ENCODE measurements at places on chromosomes 11 and 22.

GRCh38 chr22:39821008-39821407 is 72.6 kb downstream of the ENTHD1 start:
- no peak for DNase-seq

DNA sequence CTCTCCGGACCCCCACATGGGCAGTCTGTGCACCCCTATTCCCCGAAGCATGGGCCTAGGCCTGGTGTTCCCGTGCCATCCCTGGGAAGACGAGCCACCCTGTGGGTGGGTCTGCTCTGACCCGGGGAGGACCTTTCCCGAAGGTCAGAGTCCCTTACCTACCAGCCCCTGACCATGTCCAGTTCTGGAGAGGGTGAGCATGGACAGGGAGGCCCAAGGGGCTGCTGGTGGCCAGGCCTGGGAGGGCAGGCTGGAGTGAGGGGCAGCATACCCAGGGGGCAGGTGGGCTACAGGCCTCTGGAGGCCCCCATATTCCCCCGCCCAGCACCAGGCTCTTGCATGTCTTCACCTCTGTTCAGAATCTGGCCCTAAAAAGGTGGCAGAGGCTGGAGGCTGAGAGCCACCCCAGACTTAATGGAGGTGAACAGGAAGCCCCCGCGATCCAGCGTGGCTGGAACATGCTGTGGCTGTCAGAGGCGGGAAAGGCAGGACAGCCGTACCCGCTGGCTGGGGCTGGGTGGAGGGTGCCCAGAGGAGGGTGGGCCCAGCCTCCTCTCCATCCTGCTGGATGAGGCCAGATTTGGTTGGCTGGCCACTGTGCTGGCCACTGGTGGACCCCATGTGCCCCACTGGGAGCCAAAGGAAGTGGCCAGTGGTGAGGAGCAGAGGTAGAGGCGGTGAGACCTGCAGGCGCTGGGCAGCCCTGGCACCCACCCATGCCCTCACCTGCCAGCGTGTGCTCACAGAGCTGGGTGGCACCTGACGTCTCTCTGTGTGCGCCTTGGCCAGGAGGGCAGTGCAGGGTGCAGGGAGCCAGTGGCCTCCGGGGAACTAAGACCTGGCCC is 11.2 kb upstream of the SYT8 start:
- no peak for DNase-seq

- peak; percentile 30 for DNase-seq
Observed at GRCh38 chr11:62694455-62695167, 5.3 kb upstream of the LRRN4CL start.

DNA sequence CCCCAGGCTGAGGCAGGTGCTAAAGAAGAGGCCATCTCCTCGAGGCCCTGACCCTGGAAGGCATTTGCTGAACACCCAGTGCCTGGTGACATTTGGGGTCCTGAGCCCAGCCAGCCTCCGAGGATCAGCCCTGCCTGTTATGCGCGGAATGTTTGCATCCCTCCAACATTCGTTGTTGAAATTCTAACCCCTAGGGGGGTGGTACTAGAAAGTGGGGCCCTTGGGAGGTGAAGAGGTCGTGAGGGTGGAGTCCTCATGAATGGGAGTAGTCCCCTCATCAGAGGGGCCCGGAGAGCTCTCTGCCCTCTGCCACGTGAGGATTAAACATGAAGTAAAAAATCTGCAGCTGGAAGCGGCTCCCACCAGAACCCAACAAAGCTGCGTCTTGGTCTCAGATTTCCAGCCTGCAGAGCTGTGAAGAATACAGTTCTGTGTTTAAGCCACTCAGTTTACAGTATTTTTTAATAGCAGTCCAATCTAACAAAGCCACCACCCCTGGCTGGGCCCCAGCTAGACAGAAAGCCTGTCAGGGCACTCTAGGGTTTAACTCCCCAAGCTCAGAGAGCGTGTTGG is 35.3 kb upstream of the SEPTIN5 start:
- DNase-seq: no peak

DNA sequence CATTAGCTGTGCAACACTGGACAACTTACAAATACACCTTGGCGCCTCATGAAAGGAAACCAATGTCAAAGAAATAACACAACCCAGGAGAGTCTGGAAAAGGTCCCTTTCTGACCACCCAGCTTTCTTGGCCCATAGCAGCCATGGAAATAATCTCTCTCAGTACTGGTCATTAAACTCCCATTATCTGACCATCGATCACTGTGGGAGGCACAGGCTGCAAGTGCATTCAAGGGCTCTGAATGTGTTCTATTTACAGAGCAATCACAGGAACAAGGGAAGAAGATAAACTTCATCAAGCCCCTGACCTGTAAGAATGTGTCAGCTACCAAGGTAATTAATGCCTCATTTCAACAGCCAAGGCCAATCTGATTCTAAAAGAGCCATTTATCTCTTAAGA is 40.1 kb downstream of the CTSC start:
- DNase-seq: no peak

DNA sequence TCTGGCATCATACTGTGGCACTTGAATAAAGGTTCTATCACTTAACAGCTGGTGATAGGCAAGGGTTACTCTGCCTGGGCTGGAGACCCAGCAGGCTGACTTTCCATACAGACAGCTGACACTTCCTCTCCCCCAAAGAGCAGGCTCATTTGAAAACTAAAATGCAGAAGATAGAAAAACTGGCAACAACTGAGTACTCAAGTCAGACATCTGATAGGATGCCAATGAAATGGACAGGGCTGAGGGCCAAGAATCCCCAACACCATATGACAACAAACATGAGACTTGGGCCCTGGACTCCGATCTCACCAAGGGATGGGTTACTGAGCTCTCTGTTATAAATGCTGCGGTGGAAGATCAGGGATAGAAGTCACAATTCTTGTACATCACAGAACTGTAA is 237.2 kb downstream of the LRRC4C start:
- DNase-seq: no peak

DNA sequence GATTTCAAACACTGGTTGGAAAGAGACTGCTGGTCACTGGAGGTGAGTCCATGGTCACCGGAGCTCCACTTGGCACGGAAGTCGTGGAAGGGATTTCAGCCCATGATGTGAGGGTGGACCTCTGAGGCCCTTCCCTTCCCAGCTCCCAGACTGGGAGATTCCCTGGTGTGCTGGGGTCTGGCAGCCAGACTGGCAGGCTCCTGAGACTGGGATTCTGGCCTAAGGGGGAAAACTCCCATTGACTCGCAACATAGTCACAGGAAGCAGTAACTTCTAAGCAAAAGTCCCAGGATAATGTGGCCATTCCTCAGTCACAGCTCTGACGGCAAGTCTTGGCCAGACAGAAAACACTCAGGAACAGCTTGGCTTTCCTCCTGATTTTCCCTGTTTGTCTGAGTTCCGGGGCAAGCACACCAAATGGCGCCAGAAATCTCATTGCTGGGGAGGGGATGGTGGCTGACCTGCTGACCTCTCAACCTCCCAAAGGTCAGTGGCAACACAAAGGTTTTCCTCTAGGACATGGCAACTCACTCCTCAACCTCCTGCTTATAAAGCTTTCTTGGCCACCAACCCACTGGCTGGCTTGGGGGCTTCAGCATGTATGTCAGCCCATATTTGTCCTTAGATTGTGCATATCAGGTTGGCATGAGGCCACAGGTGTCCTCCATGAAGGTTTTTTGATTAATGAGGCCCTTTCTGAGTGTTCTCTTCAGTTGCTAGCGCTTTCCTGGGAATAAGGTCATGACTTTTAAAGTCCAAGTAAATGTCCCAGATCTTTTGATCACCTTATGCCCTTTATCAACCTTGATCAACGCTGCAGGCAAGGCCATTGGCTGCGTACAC is 99.5 kb downstream of the CCDC81 start:
- no peak for DNase-seq

GRCh38 chr22:50705219-50705691 is 32.6 kb downstream of the SHANK3 start:
- no peak for DNase-seq

GRCh38 chr11:74777877-74778276 is 29.2 kb downstream of the RNF169 start:
- DNase-seq: no peak

All from stimulated activated CD8-positive, alpha-beta memory T cell treated with anti-CD3 and anti-CD28 coated beads, Interleukin-15, amount 100 ng/mL, for 24 hours (primary cell).